Natural killer cell (primary cell): ENCODE measurements at places on chromosomes 5 and 9.

- no peak for DNase-seq
Observed at GRCh38 chr9:79693750-79694149, 122.0 kb downstream of the TLE4 start.

GRCh38 chr5:56818450-56819037 is 3.2 kb downstream of the MAP3K1 start:
- peak; percentile 37 for DNase-seq

- no peak for DNase-seq
Observed at GRCh38 chr5:124669956-124670721, 76.3 kb downstream of the ZNF608 start.

DNA sequence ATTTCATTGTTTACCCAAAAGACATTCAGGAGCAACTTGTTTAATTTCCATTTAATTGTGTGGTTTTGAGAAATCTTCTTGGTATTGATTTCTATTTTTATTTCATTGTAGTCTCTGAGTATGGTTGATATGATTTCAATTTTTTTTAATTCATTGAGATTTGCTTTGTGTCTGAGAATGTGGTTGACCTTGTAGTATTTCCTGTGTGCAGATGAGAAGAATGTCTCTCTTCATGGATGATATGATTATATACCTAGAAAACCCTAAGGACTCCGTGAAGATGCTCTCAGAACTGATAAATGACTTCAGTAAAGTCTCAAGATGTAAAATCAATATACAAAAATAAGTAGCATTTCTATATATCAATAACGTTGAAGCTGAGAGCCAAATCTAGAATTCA is 202.4 kb upstream of the CDH9 start:
- no peak for DNase-seq

DNA sequence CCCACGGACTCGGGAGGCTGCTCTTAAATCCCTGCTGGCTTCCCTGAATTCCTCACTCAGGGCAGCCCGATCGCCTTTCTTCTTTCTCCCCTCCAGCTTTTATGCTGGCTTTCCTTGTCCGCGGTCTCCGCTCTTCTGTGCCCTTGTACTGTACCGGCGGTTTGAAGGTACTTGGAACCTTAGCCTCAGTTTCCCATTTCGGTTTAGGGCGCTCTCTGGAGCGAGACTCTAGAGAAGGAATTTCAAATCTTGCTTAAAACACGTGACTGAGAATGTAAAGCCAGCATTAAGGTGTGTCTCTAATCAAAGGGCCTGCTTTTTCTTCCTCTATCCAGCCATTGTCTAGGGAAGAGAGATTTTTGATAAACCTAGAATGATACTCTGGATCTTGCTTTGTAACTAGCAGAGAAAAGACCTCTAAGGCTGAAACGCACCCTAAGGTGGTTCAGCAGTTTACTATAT is 650 bp downstream of the GPR107 start:
- no peak for DNase-seq

GRCh38 chr5:162769019-162769418 is 668.4 kb upstream of the CCNG1 start:
- no peak for DNase-seq

GRCh38 chr9:136927343-136928271 is 16.9 kb downstream of the FBXW5 start:
- no peak for DNase-seq

DNA sequence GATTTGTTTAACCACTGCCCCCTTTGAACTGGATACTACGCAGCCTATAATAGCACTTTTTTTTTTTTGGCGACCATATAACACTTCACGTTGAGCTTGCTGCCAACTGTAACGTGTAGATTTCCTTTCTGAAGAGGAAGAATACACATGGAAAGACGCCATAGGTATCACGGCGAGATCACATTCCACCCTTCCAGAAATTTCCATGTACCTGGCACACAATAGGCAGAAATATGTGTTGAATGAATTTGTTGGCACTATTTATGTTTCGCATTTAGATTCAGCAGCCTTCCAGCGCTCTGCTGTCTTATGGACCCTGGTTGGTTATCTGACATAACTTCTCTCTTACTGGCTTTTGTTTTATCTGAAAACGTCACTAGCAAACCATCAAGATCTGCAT is 250.3 kb downstream of the SLIT3 start:
- no peak for DNase-seq
